ENCODE measurements at places on chromosomes 1 and 21.

- DNase-seq, result no peak
Observed at GRCh38 chr21:38927776-38928175, 122.0 kb downstream of the ETS2 start.

GRCh38 chr21:37207441-37208009 lies 59.6 kb downstream of the VPS26C start:
- no peak for DNase-seq

- no peak for DNase-seq
Observed at GRCh38 chr1:237884237-237884636, 6.5 kb downstream of the ZP4 start.

GRCh38 chr1:207423560-207424292 lies 30.4 kb upstream of the CR2 start:
- no peak for DNase-seq

DNA sequence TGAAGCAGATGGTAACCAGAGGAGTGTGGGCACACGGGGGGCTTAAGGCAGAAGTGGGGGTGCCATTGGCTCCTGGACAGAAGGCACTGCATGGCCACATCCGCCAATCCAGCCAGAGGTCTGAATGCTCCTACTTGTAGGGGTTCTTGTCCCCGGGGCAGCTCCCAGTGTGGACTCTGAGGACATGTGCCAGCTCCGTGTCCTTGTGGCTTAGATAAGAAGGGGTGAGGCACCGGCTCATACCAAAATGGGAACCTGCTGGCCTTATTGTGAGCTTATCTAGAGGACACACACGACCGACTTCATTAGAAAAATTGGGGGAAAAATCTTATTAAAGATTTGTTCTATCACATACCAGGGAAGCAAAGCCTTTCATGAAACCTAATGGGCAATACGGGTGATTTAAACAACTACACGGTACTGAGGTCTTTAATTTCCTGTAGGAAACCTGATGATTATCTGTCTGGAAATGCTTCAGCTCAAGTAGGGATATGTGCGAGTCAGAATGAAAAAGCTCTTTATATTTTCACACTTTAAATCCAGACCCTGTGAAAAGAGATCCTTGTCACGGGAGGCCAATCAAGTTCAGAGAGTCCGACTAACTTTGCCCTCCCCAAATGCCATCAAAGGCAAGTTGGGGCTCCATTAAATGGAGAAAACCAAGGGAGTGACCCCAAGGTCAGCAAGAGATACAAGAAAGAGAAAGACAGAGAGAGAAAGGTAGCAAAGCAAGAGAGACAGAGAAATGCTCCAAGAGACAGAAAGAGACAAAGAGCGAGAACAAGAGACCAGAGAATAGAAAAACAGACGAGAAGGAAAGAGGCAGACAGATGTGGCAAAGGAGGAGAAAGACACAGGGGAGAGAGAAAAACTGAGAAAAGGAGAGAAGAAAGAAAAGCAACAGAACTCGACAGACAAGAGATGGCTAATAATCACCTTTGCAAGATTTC lies 14.1 kb upstream of the KCNN3 start:
- DNase-seq, result no peak

DNA sequence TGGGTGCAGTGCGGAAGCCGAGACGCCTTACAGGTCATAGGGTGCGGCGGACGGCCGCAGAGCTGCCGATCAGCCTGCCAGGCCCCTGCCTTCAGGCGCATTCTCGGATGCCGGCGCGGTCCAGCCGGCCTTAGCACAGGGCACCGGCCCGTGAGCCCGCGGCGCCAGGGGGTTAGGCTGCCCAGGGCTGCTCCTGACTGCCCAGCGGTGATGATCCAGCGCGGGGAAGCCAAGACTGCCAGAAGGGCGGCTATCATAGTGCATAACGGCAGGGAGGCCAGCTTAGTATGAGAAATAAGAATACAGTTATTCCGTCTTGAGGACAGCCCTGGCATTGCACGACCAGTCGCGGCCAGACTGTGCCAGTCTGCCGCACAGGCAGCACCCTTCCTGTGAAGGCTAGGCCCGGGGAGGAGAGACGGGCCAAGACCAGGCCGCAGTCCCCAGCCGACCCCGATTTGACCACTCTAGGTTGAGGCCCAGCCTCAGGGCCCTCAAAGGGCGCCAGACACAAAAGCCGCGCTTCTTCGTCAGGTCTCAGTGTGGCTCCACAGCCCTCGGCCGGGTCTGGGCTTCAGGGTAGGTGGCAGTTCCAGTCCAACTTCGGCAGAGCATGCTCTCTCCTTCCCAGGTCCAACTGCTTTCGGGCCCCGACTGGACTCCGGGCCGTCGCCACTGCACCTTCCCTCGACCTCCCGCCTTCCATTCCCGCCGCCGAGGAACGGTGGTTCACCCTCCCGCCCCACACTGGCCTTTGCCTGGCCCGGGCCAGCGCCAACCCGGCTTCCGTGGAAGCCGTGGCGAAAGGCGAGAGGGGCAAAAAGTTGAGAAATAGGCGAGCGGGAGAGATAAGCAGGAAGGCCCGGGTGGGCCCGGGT lies 829 bp downstream of the ALX3 start:
- no peak for DNase-seq

DNA sequence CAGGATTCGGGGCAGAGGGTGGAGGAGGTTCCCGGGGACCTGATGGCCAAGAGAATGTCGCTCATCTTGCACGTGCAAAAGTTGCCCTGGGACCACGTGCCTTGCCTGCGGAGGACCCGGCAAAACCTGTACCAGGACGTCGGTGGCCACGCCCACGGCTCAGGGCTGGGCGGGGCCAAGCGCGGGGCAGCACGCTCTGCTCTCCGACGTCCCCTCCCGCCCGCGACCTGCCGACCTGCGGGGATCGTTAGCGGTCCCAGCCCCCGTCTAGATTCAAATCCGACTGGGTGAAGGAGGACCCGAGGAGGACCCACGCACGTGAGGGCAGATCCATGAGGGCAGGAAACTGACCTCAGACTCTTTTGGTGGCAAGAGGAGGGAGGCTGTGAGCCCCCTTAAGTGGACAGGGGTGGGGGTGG lies at the start of gene C1orf167:
Gene C1orf167 (plus strand): TSS at position 206 of the 419 bp plus-strand sequence. CDS start 2,208 bp downstream, outside the sequence.
- DNase-seq, result no peak

DNA sequence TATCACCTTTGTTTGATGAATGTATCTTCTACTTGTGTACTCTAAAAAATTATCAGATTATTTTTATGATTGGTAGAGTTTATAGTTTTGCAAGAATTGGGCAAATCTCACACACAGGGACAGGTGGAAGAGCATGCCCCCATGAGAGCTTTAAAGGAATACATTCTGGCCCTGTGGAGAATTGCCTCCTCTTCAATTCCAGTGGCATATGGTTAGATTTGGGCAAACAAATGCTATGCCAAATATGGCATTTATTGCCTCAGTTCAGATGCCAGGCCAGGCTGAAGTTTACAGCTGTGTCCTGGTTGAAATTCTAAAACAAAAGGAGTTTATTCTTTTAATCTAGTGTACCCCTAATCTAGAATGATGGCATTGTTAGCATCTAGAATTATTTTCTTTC lies 162.4 kb upstream of the CACYBP start:
- DNase-seq, result no peak

DNA sequence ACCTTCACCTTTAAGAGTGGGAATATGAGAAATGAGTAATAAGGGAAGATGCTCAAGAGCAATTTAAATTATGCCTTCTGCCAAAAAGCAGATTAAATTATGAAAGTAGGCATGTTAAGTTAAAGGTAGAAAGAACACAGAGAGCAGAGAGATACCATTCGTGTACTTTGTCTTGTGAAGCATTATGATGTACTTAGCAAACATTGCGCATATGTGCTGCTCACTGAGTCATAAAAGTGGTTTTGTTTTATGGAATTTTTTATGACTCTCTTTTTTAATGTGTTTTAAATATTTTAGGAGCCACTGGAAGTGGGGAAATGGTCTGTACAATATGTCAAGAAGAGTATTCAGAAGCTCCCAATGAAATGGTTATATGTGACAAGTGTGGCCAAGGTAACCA lies 35.3 kb downstream of the MTF2 start:
- no peak for DNase-seq

DNA sequence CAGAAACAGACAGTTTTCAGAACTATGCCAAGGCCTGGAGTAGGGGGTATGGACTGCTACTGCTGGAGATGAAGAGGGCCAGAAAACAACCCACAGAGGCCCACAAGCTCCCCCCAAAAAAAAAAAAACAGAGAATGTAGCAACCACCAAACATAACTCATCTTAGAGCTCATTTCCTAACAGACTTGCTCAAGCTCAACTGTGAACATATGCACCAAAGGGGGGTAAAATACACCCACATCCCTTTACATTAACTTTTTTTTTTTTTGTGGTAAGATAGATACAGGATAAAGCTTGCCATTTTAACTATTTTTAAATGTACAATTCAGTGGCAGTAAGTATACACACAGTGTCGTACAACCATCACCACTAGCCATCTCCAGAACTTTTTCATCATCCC lies 36.0 kb downstream of the SEC16B start:
- no peak for DNase-seq

- DNase-seq, result no peak
Observed at GRCh38 chr1:211843507-211844298, 13.1 kb upstream of the LPGAT1 start.

- no peak for DNase-seq
Observed at GRCh38 chr1:65049941-65050713, 83.8 kb upstream of the JAK1 start.

GRCh38 chr1:232248276-232248820 lies 381.6 kb downstream of the SIPA1L2 start:
- DNase-seq, result no peak

DNA sequence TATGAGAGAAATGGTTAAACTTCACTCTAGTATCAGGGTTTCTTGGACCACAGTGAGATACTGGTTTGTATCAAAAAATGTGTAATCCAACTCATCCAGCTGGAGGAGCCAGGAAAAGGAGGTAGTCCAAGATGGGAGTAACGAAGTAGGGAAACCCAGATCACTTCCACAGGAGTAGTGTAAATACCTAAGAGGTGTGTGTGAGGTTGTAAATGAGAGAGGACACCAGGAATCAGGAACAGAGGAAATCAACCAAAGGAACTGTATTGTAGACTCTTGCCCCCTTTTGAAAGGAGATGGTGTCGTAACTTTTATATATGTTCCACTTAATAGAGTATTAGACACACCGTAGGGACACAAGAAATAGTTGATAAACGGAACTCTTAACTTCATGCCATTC lies 19.7 kb upstream of the TLCD4 start:
- DNase-seq, result no peak

DNA sequence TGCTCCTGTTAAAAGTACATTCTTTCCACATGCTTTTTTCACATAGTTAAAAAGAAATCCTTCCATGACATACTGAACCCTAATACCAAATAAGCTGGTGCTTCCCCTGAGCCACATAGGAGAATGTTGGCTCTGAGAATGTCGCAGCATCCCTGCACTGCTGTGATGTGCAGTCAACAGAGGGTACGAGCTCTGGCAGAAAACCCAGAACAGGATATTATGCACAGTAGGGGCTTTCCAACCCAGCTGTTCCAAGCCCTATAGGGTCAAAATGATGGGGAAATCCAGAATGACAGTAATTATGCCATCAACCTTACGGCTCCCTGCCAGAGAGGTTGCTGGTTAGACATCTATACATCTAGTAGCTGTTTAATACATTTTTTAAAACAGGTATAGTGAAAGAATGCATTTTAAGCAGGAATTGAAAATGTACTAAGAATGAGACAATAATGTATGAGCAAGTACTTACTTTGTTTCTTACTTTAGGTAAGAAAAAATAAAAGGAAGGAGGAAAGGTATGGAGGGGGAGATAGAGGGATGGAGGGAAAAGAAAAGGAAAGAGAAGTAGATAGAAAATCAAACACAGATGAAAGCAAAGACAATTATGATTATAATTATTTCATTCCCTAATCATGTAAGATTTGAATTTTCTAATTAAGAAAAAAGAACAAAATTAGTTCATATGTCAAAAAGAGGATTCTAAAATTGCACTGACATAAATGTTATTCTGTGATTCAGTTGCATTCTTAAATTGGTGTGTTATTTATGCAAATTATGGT lies 126.0 kb downstream of the NR5A2 start:
- DNase-seq, result no peak

DNA sequence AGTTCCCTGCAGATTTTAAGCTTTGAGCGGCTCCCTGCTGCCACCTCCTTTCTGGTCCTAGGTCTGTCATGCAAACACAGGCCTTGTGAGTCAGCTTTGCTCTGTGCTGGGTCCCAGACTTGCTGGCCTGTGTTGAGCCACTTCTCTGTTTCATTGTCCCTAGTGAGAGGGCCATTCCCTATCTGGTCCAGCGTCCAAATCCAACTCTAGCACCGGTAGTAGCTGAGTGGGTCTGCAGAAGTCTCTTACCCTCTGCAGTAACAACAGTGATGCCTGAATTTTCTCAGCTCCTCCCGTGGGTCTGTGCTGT lies 5.8 kb downstream of the TTC22 start:
- DNase-seq, result no peak

GRCh38 chr21:42147386-42148020 lies 71.4 kb upstream of the ABCG1 start:
- no peak for DNase-seq

DNA sequence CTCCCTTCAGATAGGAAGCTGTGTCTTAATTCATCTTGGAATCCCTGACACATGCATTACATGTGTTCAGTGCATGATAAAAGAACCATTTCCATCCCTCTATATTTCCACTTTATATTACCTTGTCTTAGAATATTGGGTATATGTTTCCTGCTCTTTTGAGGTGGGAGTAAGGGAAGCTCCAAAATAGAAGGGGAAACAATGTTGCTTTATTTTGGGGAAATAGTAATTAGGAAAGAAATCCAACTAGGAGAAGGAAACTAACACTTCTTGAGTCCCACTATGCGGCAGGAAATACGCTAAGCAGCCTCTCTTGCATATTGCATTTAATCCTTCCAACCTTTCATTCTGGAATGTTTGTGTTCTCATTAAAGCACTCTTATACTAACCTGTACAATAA lies 89.4 kb upstream of the VAV3 start:
- DNase-seq, result no peak

- no peak for DNase-seq
Observed at GRCh38 chr1:204410688-204411450, 748 bp downstream of the PPP1R15B start.

DNA sequence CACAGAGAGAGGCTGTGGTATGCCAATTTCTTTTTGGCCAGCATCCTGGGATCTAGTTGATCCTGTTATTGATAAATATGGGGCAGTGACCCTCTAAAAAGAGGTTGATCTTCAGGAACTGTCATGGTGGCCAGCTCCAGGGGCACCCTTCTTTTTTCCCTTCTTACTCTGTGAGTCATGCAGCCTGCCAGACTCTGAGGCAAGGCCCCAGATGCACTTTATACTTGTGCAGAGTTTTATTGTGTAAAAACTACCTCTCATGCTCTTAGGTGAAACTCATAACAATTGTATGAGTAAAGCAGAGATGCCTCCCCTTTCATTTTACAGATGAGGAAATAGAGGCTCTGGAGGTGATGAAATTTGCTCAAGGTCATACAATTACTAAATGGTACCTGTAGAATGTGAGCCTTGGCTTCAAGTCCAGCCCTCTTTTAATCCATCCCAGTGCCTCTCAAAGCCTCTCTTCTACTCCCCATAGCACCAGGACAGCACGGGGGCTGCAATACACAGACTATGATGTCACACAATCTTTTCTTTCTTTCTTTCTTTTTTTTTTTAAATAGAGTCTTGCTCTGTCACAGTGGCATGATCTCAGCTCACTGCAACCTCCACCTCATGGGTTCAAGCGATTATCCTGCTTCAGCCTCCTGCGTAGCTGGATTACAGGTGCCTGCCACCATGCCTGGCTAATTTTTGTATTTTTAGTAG lies 387.8 kb downstream of the KCNH1 start:
- no peak for DNase-seq

- no peak for DNase-seq
Observed at GRCh38 chr1:211685823-211686222, 10.4 kb upstream of the NEK2 start.
